ENCODE measurements at places on chromosomes 1 and 21.

- no peak for DNase-seq
These were observed 76.1 kb downstream of the VCAM1 start for GRCh38 chr1:100795646-100795985.

DNA sequence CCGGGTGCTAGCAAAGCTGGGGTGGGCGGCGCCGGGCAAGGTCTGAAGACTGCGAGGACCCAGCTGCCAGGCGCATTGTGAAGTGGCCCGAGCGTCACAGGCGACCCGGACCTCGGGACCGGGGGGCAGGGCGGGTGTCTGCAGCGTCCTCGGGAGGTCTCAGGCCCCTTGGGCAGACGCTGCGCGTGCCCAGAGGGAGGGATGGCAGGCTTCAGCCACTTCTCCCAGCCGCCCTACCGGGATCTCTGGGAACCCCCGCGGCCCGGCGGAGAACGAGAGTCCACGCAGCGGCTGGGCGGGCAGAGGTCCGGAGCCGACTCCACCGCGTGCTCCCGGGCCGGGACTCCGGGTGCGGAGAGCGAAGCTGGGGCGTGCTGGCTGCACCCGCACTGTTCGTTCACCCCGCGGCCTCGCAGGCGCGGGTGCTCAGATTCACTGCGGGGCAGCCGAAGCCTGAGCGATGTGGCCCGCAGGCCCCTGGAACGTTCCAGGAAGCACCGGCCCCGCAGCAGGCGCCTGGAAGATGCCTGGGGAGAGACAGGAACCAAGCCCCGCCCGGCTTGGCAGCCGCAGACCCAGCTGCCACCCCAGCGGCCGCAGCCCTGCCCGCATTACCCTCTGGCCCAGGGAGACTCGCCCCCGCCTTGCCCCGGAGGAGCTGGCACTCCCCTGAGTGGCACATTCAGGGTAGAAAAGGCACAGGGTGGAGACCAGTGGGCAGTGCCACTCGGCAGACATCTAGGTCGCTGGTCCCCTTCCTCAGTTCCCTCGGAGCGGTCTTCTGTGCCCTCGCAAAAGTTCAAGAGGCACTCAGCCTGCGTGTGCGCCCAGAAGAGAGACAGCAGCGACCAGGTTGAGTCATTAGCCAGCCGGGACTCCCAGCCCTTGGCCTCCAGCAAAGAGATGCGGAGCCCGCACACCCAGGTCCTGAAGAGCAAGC lies at the start of gene CCDC185:
Gene CCDC185, plus strand, starts transcription at position 141 of the 940 bp plus-strand sequence. Its CDS starts 61 bp downstream, at position 202.
- DNase-seq, result no peak

- DNase-seq, result no peak
These were observed 819.0 kb upstream of the ADGRL4 start for GRCh38 chr1:79825551-79825950.

DNA sequence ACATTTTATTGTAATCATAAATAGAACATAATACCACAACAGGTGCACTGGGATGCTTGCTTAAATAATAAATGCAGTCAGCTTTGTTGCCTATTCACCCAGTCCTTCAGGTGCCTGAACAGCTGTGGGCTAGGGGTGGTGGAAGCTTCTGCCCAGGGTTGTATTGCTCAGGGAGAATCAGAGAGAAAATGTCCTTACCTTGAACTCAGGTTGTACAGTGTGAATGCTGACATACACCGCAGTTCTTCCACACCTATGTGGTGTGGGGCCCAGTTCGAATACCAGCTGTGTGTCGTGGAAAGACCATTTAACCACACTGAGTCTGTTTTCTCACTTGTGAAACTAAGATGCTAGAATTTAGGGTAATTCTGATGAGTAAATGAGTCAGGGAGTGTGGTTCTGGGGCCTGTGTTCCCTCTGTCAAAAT lies 115.7 kb upstream of the ATP1A1 start:
- DNase-seq, result no peak

GRCh38 chr1:112575154-112575804 lies 43.7 kb downstream of the ST7L start:
- DNase-seq, result no peak
